ENCODE measurements at places on chromosomes 11 and 22.
A peak's percentile ranks its signal among the peaks of the same experiment; 100 is the strongest.

DNA sequence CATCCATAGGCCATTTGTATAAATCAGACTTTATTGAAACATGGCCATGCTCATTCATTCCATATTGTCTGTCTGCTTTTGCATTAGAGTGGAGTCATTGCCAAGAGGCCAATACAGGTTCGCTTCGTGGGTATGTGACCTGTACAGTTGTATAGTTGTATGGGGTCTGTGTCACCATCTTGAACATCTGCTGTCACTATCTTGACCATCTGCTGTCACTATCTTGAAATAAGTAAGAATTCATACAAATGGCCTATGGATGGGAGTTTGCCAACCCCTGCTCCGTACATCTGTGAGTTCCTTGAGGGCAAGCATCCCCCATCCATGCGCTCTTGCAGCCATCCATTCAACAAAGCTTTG is 44.4 kb upstream of the ANO1 start:
- no peak for DNase-seq

DNA sequence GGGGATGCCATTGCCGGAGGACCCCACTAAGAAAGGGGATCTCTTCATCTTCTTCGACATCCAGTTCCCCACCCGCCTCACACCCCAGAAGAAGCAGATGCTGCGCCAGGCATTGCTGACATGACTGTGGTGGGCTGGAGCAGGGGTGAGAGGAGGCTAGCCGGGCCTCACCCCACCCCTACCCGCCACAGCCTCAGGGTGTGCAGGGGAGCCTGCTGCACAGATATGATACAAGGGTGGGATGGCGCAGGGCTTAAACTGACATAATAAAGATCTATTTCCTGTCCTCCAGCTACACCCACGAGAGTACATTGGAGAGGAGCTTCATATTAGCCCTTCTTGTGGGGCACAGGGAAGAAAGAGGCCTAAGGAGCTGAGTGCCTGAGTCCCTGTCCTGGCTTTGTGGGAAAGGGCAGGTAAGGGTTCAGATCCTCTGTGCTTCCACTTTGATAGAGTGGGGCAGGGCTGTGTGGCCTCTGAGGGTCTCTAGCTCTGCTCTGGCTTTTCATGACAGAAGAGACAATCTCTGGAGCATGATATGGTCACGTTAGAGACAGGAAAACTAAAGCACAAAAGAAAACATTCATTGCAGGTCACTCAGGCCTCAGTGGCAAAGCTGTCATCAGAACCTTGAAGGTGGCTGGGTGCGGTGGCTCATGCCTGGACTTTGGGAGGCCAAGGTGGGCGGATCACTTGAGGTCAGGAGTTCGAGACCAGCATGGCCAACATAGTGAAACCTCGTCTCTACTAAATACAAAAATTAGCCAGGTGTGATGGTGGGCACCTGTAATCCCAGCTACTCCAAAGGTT is 12.4 kb downstream of the UCP2 start:
- DNase-seq: no peak

- DNase-seq: no peak
These were observed 1022.8 kb downstream of the BRD1 start for GRCh38 chr22:48804811-48805301.

GRCh38 chr22:37112084-37112728 is 2.7 kb upstream of the TMPRSS6 start:
- no peak for DNase-seq

DNA sequence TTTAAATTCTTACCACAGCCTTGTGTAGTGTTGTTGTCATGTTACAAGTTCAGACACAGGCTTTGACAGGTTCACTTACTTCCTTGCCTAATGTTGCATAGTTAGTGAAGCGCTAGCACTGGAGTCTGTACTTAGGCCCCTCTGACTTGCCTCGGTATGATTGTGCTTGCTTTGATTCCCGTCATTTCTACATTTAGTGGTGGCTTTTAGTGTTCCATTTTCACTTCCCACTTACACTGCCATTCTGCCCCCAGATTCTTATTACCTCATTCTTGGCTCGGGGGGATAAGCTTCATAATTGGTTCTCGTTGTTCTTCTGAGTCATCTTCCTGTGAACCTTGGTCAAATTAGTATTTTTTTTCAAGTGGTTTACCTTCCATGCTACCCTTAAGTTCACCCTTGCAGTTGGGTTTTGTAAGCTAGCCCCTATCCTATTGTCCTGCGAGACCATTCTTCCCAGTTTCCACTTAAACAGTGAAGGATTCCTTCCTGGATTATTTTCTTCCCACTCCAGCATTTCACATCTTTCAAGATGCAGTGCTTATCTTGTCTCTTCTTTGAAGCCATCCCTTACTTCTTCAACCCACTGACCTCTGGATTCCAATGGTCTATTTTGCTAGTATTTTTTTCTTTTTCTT is 68.7 kb downstream of the DDX10 start:
- DNase-seq: peak; percentile 37

DNA sequence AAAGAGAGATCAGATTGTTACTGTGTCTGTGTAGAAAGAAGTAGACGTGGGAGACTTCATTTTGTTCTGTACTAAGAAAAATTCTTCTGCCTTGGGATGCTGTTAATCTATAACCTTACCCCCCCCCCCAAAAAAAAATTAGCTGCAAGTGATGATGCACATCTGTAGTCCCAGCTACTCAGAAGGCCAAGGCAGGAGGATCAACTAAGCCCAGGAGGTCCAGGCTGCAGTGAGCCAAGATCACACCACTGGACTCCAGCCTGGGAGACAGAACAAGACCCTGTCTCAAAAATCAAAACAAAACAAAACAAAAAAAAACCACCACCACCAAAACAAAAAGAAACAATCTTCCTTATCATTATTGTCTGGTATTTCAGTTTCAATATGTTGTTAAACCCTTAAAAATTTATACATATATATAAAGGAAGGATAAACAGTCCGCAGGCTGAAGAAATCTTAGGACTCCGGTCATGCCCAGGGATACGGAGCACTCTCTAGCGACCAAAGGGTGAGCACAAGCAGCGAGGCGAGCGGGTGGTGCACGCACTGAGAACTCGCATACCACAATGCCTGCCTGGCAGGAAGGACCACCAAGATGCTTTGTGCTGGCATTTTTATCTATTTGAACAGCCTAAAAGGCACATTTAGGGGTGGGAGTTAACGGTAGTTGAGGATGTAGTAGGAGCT is 6.4 kb downstream of the POLDIP3 start:
- no peak for DNase-seq

- DNase-seq: no peak
These were observed 6.3 kb upstream of the SEZ6L start for GRCh38 chr22:26162926-26163325.

GRCh38 chr22:48070760-48071159 is 1308.3 kb downstream of the TBC1D22A start:
- no peak for DNase-seq

DNA sequence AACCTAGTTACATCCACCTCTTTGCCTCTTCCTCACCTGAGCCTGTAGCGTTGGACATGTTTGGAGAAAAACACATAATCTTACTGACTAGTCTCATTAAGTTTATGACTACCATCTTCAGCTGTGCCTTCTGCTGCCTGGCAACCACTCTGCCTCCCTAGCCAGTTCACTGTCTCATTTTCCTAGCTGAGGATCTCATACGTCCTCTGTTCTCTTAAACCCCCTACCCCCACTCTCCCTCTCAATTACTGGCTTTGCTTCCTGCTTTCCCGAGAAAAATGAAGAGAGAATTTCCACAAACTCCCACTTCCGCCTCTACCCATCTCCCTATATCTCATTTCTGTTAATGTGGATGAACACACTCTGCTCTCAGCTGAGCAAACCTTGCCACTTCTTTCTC is 239.3 kb upstream of the POU2AF2 start:
- DNase-seq: no peak

DNA sequence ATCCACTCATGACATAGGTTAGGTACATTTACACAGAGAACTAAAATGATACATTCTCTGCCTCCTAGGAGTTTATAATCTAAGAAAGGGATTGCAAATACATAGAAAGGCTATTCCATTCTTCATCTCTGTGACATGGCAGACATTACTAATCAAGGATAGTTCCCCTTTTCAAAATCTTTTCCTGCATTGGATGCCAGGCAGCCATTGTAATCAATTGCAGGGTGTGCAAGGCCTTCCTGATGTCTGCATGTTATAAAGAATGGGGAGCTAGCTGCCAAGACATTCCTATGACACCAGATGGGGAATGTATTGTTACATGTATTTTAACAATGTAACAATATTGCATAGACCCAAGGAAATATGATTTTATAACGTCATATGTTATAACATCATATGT is 82.0 kb downstream of the KIRREL3 start:
- no peak for DNase-seq

- DNase-seq: no peak
These were observed 11.5 kb downstream of the CSNK1E start for GRCh38 chr22:38305471-38306448.

- no peak for DNase-seq
These were observed 19.9 kb downstream of the ARAP1 start for GRCh38 chr11:72732329-72732728.

DNA sequence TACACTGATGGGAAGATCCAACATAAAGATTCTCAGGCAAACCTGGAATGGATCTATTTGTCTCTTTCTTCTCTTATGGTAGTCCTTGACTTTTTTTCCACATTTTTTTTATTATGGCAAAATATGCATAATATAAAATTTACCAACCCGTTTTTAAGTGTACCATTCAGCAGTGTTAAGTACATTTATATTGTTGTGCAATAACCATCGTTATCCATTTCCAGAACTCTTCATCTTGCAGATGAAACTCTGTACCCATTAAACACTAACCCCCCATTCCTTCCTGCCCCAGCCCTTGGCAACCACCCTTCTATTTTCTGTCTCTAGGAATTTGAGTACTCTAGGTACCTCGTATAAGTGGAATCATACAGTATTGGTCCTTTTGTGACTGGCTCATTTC is 99.7 kb downstream of the DSCAML1 start:
- DNase-seq: no peak

- no peak for DNase-seq
These were observed 96.6 kb upstream of the LMO1 start for GRCh38 chr11:8360086-8360828.

DNA sequence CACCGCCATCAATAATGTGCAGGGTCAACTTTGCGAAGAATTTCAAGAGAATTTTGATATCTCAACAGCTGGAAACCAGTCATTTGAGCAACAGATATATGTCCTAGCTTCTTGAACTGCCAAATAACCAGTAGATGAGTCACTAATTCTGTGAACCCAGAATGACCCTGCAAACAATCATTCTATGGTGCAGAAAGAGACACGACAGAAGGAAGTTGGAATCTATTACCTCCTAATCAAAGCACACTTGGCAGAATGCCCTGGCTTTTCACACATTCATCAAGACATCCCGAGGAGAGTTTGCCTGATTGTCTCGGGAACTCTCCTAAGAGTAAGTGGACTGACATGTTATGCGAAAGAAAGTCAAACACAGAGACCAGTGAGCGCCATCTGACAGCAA is 621.1 kb downstream of the OPCML start:
- no peak for DNase-seq

DNA sequence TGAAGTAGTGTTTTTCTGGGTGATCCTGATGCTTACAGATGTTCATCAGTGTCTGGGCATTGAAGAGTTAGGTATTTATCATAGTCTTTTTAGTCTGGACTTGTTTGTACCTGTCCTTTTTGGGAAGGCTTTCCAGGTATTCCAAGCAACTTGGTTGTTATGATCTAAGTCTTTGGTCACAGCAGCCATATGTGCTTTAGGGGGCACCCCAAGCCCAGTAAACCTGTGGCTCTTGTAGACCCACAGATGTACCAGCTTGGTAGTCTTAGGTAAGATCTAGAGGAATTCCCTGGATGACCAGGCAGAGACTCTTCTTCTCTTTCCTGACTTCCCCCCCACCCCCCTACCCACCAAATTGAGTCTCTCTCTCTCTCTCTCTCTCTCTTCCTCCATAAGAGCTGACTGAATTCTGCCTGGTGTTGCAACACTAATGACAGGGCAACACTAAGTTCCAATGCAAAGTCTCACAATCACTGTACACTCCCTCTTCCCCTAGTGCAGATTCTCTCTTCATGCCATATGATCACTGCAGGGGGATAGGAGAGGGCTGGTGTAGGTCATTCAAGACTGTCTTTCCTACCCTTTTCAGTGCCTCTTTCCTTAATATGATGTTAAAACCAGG is 24.5 kb upstream of the MMP8 start:
- no peak for DNase-seq

DNA sequence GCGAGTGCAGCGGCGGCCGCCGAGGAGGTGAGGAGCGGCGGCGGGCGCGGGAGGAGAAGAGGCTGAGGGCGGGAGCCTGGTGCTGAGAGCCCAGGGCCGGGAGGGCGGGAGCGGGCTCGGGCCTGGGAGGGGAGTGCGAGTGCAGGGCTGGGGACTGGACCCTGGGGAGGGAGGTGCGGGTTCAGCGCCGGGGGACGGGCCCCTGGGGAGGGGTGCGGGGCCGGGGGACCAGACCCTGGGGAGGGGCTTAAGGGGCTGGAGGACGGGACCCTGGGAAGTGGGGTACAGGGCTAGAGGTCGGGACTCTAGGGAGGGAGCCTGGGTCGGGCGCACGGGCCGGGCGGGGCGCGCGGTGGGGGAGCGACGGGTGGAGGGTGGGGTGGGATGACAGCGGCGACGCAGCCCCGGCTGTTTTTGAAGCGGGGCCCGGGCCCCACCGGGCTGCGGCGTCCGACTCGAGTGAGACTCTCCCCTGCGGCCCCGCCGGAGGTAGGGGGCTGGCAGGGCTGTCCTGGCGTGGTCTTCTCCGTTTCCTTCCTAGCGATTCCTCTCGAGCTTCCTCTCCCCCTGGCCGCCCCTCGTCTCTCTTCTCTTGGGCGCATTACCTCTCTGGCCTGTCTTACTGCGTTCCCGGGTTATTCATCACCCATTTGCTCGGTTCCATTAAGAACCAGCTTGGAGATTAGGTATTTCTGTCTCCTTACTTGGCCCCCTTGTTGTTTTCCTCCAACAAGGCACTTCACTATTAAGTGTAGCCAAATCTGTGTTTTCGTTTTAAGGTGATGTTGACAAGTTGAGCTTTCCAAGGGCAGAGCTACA is 754 bp downstream of the NUP50 start:
- DNase-seq: no peak

DNA sequence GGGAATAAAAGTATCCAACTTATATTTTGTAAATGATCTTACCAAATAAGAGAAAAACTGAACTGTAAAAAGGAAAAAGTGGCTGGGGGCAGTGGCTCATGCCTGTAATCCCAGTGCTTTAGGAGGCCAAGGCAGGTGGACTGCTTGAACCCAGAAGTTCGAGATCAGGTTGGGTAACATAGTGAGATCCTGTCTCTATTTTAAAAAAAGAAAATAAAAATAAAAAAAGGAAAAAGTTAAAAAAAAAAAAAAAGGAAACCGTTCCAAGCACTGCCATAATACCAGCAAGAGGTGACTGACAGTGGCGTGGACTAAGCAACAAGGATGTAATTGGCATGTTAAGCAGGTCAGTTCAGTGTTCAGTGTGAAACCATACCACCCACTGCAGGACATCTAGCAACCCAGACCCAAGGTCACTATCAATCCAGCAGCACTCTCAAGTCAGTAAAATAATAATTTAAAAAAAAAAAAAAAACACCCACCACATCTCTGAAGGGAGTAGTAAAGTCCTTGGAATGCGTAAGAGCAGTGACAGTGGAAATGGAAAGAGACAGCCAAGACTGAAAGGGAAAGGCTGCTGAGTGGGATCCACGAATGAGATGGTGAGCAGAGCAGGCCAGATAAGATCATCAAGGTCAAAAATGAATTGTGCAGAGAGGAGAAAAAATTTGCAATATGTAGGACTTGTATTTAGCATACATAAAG is 43.6 kb downstream of the MAPK1 start:
- DNase-seq: no peak

GRCh38 chr11:980438-981357 is 55.0 kb downstream of the AP2A2 start:
- no peak for DNase-seq

All from fibroblast of the conjunctiva (primary cell).